ENCODE measurements at places on chromosomes 3 and 15. TPM values are rescaled to one million over a fixed set of nuclear protein-coding genes. Genes with fewer than 3 reads are reported as not detected.
A peak's percentile ranks its signal among the peaks of the same experiment; 100 is the strongest.

DNA sequence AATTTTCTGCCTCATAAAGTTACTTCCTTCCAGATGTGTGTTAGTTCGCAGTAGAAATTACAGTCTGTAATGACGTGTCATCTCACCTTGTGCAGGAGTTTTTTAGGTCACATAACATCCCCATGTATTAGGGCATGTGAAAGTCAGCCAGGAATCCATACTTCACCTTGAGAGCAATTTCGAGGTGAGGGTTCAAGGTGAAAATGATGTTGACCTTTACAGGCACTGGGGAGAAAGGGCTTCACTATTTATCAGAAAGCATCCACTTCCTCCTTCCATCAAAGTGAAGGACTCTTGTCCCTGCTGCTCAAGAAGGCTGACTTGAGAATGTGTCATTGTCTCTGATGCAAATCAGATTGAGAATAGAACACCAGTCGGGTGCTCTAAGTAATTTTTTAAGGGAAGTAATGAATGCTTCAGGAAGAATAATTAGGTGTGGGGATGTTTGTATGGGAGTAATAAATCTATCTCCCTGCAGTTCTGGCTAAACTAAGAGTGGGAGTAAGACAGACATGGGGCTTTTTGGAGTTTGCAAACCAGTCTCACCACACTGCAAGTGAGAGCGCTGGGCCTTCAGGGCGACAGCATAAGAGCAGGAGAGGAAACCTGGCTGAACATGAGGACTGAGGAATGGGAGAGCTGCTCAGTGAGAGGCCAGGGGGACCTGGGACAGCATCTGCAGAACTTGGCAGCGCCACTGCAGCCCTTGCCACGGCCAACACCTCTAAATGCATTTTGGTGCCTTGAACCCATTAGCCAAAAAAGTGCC, 85.9 kb upstream of the IL12A start:
- no peak for DNase-seq

DNA sequence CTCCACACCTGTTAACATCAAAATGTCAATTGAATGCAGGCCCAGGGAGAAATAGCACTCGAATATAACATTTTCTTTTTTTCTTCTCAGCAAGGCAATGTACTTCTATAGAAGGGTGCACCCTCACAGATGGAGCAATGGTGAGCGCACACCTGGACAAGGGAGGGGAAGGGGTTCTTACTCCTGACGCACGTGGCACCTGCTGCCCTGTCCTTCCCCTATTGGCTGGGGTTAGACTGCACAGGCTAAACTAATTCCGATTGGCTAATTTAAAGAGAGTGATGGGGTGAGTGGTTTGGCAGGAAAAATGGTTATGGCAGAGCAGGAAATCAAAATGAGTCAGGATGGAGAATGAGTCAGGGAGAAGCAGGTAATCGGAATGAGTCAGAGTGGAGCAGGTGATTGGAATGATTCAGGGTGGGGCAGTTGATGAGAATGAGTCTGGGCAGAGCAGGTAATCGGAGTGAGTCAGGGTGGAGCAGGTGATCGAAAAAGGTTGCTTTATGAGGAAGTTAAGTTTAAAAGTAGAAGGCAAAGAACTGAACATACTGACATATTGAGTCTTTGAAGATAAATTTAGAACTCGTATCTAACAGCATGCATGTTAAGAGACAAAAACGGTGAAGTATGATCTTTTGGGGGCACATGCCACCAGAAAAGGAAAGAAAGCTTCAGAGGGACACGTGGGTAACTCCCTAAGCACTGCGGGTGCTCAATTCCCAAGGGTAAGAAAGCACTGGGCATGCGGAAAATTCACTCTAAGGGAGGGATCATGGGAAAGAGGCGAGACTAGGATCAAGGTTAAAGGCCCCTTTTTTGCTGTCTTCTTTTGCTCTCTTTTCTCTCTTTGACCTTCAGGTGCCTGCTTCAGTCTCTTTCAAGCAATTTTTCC, 72.9 kb upstream of the GALNT15 start:
- no peak for DNase-seq

DNA sequence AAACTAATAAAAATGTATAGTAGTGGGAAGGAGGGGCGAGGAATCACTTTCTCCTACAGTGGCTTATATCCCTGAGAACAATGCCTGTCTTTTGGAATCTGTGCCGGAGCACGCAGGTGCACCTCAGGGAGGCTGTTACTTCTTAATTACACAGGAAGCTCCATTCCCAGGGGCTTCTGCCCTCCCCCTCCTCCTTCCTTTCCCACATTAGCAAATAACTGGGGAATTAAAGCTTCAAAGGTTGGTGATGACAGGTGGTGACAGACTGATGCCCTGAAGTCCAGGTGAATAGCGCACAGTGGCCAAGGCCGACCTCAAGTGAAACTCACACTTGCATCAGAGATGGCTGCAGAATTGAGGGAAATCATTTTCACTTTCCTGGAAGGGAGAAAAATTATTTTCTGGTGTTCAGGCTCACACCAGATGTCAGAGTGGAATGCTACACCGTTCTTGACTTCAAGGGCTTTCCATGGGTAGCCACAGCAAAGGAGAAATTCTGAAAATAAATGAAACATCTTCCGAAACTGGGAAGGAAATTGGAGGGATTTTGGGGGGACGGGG, 3.7 kb downstream of the GRAMD2A start:
- no peak for DNase-seq

GRCh38 chr3:37907906-37908305, 46.2 kb downstream of the CTDSPL start:
- DNase-seq: no peak

DNA sequence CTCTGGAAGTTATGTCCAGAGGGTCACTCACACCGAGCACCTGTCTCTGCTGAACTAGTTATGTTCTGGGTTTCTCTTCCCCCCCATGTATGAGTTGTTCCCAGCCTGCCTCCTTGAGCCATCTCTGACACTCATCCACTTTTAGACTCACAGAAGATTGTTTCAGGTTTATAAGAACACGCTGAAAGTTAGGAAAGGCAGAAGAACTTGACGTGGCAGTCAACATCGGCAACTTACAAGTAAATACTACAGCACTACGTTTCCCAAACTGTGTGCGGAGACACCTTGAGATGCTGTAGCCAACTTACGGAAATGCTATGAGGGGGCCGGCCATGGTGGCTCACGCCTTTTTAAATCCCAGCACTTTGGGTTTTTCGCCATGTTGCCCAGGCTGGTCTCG, 318.0 kb downstream of the ZNF621 start:
- DNase-seq: no peak

- no peak for DNase-seq
These were observed 14.4 kb downstream of the FANCD2OS start for GRCh38 chr3:10093678-10094077.

DNA sequence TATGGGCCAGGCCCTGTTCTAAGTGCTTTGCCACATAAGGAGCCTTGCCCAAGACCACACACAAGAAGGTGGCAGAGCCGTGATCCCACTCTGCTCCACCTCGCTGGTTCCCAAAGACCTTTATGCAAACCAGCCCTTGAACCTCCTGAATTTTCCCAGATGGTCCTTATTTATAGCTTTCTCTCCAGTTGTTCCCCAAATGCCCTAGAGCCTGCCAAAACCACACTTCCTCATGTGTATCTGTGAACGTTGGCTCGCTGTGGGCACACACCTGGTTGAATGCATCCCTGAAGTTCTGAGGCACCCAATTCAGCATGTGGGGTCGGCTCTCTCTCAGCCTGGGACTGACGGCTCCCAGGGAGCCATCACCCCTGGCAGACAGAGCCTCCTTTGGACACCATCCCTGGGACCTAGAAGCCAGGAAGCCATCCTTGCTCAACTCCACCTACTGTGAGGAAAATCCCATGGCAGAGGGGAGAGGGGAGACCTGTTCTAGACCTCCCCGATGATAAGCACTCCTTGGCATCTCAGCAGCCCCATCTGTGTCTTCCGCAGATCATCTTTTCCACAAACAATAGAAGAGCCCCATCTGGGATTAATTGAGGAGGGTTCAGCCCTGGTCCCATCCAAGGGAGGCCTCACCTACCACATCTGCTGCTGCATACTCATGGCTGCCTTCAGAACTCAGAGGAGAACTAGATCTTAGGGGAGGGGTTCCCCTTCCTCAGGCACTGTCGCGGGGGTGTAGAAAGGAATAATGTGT, 42.3 kb upstream of the LIMD1 start:
- DNase-seq: no peak

DNA sequence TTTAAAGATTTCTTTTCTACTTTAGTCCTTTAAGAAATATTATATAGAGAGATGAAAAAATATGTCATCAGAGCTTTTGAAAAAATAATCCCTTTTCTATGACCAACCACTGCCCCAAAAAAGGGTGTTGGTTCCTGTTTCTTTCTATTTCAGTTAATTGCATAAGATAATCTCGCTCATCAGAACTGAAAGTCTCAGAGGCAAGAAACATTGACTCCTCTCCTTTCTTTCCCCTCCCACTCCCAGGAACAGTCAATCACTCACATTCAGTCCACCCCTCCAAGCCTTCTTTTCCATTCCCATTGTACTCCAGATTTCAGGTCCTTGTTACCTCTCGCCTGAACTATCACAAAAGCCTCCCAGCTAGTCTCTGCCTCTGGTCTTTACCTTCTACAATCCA, 153.7 kb upstream of the ABI3BP start:
- DNase-seq: no peak

GRCh38 chr3:32814361-32814760, 3.4 kb upstream of the TRIM71 start:
- DNase-seq: no peak

- DNase-seq: no peak
These were observed 67.9 kb upstream of the OCA2 start for GRCh38 chr15:28167042-28167441.

DNA sequence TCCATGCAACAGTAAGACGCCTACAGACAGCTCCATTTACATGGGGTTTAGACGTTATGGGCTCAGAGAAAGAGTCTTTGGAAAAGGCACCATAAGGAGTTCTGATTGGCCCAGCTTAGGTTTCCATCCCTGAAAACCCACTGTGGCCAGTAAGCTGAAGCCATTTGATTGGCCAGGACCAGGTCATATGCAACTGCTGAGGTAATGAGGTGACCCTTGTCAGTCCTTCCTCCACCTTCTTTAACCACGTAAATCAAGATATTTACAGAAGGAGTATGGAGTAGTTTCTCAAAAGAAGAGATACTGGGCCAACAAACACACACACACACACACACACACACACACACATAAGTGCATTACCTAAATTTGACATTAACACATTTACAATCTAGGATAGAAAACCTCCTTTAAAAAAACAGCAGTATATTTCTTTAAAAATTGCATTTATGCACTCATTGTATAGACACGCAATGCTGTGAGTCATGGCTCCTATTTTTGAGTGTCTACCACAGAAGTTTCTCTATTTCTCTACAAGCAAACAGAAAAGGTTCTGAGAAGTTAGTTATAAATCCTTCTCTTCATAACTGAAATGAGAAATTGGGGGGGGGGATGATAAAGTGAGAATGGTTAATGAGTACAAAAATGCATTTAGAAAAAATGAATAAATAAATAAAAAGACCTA, 16.3 kb upstream of the MB21D2 start:
- no peak for DNase-seq

GRCh38 chr15:40098489-40099261, 10.0 kb downstream of the BMF start:
- peak; percentile 82 for DNase-seq

- DNase-seq: no peak
These were observed 21.1 kb upstream of the IQCF6 start for GRCh38 chr3:51799879-51800749.

DNA sequence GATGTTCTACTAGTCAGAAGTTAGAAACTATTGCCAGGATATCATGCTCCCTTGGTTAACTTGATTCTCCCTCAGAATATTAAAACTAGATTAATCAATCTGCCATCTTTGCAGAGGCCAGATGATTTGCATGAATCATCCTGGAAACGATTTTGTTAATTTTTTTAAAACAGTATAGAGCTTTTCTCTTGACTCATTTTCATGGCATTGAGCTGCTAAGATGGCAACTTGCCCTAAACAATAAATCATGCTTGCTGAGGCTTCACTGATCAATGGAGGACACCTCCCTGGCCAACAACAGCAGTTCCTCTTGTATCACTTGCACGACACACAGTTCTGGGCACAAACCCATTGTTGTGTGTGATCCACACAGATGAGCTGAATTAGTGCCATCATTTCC, 109.1 kb downstream of the COL6A6 start:
- DNase-seq: no peak

DNA sequence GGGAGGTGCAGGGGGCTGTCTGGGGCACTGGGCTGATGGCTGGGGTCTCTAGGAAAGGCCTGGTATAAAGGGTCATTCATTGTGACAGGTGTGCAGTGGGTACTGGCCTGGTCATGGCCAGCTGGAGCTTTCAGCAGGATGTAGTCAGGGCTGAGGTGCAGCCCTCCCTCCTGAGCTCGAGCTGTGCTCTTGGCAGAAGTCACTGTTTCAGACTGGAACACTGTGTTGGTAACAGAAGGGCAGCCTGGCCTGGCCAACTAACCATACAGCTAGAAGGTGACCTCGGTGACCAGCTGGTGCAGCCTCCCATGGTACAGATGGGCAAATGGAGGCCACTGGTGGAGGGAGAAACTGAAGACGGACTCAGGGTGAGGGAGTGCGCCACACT, 34.4 kb upstream of the LCTL start:
- no peak for DNase-seq

DNA sequence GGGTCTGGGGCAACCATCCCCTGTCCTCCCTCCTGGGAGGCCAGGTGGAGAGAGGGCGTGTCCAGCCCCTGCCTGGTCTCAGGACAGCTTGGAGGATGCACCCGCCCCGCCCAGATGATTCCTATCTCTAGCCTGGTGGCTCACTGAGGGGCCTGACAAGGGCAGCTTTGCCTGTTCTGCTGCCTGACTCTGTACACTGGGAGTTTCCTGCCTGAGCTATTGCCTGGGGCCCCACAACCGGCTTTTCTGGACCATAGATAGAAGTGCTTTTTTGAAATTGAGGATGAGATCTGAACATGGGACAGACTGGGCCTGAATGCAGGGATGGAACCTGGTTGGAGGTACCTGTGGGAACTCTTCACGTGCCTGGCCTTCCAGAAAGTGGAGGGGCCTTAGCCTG, 751 bp upstream of the PLA2G4E start:
- DNase-seq: no peak

DNA sequence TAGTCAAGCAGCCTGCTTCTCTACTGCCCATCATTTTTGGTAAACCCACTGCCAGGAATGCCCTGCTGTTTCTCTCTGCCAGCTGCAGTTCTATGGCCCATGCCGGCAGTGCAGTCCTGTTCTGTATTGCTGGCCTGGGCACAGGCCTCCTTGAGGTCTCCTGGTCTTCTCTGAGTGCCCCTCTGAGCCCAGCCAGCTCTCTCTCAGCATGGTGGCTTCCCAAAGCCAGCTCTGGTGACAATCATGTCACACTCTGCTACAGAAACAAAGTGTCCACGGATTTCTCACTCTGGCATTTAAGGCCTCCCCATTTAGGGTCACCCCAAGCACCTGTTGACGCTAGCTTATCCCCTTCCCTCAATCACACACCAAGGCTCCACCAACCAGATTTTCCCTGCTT, 24.5 kb downstream of the SRPRB start:
- no peak for DNase-seq

GRCh38 chr3:170642882-170643601, 57.2 kb upstream of the SLC7A14 start:
- no peak for DNase-seq

- DNase-seq: no peak
These were observed 423 bp upstream of the HACD3 start for GRCh38 chr15:65529762-65530317.

Gene EFL1
- 17.4 TPM for total RNA-seq

Gene MUC20
- total RNA-seq: 9.4 TPM

Gene PRR20G
- total RNA-seq: not detected

Gene FANCD2OS
- total RNA-seq: not detected

Gene TRPC1
- 27.9 TPM for total RNA-seq

Gene SCN11A
- total RNA-seq: 0.29 TPM

Gene ZMYND10
- 0.24 TPM for total RNA-seq

Gene CTXN2
- total RNA-seq: not detected

Gene CHRM5
- total RNA-seq: 0.09 TPM

Gene ANKRD63
- total RNA-seq: not detected

Gene DPPA2
- not detected for total RNA-seq

Gene SCAANT1
- total RNA-seq: not detected

Gene GABRR3
- not detected for total RNA-seq

Data from posterior vena cava (tissue), 2 donors.